ENCODE measurements at places on chromosomes 2 and 18. TPM values are rescaled to one million over a fixed set of nuclear protein-coding genes. Genes with fewer than 3 reads are reported as not detected.

DNA sequence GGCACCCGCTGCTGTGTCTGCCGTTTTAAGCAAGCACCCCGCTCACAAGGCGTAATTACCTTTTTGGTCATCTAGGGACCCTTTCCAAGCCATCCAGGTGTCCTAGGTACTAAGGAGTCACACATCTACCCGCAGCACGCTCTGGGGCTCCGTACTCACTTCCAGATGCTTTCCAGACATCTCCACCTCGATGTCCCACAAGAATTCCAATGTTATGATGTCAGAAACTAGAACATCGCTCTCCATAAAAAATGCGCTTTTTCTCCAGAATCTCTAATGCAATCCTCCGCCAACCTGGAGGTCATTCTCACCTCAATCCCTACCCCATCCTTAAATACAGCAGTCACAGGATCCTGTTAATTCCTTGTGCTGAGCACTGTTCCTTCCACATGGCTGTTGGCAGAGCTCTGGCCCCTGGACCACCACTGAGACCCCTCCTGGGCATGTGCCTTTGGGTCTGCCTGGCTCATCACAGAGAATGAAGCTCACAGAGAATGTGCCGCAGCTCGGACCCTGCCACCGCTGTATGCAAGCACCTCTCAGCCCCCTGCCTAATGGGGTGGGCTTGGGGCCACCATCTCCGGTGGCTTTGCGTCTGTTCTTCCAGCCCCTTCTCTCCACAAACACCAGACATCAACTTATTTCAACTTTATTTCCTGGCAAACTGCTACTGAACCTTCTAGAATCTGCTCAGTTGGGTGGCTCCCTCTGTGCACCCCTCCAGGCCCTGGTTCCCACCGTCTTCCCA, 4.6 kb upstream of the PXDN start:
- no peak for DNase-seq

DNA sequence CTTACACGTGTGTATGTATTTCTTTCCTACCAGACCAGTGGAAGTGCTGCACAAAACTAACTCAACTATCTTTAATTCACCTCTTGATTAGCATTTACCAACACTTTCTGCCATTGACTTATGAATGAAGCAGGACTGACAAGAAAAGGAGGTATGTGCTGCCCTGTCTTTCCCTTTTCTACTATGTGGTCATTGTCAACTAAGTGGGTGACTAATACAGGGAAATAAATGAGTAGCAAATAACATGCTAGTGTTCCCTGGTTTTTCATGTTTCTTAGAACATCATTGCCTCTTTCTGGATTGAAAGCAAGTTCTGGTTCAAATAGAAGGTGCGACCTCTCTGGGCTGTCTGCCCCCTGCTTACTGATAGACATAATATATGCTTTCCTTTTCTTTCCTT, 58.0 kb downstream of the LINC00305 start:
- DNase-seq: no peak

- no peak for DNase-seq
Observed at GRCh38 chr2:17416884-17417391, 101.3 kb downstream of the RAD51AP2 start.

DNA sequence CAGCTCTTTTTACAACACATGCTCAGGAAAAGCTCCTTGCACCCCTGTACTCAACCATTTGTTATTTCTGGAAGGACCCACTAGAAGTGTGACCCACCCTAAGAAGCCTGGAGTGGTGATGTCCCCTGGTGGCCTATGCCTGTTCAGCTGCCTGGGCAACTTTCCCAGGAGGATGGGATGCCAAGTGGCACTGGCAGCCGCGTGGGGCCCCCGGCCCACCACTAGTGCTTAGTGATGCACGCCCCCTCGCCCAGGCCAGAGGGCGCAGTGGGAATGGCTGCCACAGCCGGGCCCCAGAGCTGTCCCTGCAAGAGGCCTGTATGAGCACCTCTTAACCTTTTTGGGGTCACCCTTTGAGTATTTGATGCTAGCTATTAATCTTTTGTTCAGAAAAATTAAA, 18.1 kb downstream of the IMPA2 start:
- DNase-seq: no peak

DNA sequence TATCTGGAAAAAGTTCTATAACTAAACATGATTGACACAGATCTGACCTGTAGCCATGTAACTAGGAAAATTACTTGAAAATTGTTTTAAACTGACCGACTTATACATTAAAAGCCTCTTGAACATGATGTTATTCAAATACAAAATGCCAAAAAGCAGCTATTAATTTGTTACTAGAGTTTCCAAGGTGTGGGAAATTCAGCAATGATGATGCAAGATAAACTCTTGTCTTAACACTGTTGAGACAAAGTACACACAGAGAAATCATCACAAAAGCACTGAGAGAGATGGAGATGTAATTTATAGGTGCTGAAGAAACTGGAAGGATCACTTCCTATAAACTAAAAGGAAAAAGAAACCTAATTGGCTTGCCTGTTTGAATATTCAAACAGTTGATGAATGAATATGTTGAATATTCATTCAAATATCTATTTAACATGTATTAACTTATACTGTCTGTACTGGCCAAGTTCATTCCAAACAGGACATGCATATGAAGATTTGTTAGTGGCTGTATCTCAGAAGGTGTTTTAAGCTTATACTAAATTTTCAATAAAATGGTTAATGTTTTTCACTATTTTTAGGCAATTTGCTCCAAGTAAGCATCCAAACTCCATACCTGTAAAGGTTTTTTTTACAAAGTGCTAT, 34.6 kb upstream of the WDR75 start:
- DNase-seq: no peak

GRCh38 chr2:210442878-210443277, 33.7 kb downstream of the LANCL1 start:
- DNase-seq: no peak

DNA sequence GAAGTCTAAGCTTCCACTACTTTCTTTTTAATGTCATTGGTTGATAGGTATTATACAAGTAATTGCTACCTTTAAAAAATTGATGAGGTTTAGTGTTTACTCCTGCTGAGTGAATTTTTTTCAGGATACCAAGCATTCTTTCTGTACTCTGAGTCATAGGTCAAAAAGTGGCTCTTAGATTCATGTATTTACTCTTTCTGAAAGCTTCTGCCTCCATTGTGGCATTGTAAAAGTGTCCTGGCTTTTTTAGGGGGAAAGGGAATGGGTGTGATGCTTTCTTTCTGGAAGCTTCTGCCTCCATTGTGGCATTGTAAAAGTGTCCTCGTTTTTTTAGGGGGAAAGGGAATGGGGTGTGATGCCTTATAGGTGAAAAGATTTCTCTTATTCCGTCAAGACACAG, 286.5 kb downstream of the LPIN1 start:
- no peak for DNase-seq

GRCh38 chr18:45553723-45554388, 61.4 kb upstream of the SLC14A2 start:
- DNase-seq: no peak

CNTNAP5 gene
- not detected for total RNA-seq

- DNase-seq: peak; percentile 83
Observed at GRCh38 chr18:24878289-24878688, 417.9 kb downstream of the HRH4 start.

ITGA6 gene
- total RNA-seq: 338 TPM

GRCh38 chr2:160910681-160911080, 249.5 kb upstream of the TANK start:
- DNase-seq: peak; percentile 53

DNA sequence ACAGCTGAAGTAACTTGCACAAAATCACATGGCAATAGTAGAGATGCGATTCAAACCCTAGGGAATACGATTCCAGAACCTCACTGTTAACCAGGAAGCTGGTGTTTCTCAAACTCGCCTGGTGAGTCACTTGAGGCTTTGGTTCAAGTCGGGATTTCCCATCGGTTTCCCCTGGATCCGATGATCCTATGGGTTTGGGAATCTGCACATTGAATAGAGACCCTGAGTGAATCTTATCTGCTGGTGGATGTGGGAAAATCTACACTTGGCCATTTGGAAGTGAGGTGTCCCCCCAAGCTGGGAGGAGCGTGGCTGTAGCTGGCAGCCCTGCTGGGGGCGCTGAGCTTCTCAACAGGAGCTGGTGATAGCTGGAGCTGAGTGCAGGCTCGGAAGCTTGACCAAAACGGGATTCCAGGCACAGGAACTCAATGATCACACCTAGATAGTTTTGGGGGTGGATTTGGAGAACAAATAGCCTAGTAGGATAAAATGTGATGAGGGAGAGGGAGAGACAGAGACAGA, 135.4 kb downstream of the PRKCE start:
- no peak for DNase-seq

- no peak for DNase-seq
Observed at GRCh38 chr2:15539999-15540398, 21.1 kb downstream of the NBAS start.

ASAP2 gene
- 59.6 TPM for total RNA-seq
